Stomach (tissue), 19 donors: ENCODE measurements at places on chromosomes 2 and 18.

- peak; percentile 50 for DNase-seq
Measured at GRCh38 chr2:205763708-205764211, 81.5 kb downstream of the NRP2 start.

GRCh38 chr18:11553098-11553940, 56.1 kb upstream of the SLC35G4 start:
- DNase-seq, result no peak

DNA sequence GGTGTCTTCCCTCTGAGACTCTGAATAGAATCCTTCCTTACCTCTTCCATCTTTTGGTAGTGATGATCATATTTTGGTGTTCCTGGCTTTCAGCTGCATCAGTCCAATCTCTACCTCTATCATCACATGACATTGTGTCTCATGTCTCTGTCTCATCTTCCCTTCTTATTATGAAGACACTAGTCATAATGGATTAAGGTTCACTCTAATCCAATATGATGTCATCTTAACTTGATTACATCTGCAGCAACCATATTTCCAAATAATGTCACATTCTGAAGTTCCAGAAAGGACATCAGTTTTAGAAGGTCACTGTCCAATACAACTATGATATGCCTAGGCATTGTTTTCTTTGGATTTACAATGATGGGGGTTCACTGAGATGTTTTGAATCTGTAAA, 31.5 kb downstream of the CMPK2 start:
- DNase-seq, result no peak

DNA sequence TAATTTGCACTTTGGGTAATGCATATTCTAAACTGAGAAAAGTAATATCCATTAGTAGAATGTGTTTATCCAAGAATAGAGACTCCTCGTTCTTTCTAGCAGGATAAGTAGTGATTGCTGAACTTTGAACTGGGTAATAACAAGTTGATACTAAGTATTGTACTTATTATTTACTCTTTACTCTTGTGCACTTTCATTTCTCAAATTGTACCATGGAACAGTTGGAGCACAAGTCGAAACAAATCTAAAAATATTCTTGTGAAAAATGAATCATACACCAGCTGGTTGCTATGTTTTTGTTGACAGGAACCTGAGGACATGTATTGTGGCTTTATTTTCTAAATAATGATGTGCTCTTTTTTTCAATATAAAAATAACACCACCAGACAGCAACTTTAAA, 111.9 kb downstream of the RGPD3 start:
- no peak for DNase-seq

- DNase-seq, result no peak
Measured at GRCh38 chr18:58695772-58696171, 24.5 kb downstream of the MALT1 start.

DNA sequence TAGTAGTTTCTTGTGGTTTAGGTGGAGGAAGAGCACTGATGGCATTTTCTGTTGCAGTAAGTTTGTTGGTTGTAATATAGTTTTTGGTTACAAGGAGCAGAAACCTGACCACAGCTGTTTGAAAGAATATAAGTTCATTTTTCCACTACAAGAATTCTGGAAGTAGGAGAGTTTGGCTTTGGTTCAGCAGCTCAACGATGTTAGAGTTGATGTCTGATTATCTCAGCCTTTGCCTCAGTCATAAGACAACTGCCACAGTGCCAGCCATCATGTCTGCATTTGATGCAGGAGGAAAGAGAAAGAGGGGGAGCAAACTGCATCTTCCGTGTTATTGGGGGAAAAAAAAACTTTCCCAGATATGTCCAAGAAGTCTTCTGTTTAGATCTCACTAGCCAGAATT, 119.1 kb downstream of the LYPD1 start:
- no peak for DNase-seq

DNA sequence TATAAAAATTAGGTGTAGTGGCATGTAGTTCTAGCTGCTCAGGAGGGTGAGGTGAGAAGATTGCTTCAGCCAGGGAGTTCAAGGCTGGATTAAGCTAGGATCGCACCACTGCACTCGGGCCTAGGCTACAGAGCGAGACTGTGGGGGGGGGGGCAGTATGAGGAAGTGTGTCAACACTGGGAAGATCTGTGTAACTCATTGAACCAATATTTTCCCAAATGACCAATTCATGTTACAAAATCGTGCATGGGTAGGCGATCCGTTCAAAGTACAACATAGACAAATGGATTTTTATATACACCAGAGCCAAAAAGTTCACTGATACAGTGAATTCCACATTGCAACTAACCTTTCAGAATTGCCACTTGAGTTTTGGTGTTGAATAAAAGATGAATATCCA, 8.1 kb downstream of the SMAD4 start:
- DNase-seq, result no peak

- DNase-seq, result no peak
Measured at GRCh38 chr2:12697617-12698016, 19.1 kb upstream of the TRIB2 start.

DNA sequence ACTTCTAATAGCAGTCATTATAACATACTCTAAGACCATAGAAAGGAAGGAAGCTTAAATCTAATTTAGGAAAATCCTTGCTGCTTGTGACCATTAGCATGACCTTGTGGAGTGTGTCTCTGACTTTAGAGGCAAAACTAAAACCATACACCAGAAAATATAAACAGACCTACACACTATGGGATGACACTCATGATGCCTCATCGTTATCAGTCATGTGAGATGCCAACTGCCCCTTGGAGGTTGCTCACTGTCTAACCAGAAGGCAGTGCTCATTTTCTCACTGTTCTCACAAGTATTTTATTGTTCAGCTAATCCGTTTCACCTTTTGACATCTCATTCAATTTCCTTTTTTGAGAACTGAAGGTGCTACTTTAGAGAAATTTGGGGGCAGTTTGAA, 376.9 kb downstream of the RND3 start:
- no peak for DNase-seq

DNA sequence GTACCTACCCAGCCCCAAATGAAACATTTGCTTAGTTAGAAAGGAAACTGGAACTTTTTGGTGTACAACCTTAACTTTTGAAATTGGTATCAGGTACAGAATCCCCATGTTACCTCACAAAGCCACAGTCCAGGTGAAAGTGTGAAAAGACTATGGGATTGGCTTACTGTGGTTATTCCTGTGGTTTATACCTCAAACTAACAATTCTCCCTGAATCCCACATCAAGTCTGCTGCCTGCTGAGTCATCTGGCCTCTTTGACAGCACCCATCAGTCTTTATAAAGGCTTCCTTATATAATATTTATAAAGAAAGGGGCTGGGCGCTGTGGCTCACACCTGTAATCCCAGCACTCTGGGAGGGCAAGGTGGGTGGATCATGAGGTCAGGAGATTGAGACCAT, 164.6 kb downstream of the TMEM247 start:
- DNase-seq, result no peak

GRCh38 chr2:8570637-8571036, 111.2 kb upstream of the ID2 start:
- DNase-seq, result no peak

DNA sequence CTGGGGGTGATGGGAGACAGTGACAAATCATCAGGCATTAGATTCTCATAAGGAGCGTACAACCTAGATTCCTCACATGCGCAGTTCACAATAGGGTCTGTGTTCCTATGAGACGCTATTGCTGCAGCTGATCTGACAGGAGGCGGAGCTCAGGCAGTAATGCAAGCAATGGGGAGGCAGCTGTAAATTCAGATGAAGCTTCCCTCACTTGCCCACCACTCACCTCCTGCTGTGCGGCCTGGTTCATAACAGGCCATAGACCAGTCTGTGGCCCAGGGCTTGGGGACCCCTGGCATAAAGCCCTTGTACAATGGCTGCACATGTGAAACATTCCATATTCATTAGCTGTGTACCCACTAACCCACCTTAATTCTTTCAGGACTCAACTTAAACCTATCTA, 18.0 kb downstream of the NMUR1 start:
- DNase-seq, result peak; percentile 62

DNA sequence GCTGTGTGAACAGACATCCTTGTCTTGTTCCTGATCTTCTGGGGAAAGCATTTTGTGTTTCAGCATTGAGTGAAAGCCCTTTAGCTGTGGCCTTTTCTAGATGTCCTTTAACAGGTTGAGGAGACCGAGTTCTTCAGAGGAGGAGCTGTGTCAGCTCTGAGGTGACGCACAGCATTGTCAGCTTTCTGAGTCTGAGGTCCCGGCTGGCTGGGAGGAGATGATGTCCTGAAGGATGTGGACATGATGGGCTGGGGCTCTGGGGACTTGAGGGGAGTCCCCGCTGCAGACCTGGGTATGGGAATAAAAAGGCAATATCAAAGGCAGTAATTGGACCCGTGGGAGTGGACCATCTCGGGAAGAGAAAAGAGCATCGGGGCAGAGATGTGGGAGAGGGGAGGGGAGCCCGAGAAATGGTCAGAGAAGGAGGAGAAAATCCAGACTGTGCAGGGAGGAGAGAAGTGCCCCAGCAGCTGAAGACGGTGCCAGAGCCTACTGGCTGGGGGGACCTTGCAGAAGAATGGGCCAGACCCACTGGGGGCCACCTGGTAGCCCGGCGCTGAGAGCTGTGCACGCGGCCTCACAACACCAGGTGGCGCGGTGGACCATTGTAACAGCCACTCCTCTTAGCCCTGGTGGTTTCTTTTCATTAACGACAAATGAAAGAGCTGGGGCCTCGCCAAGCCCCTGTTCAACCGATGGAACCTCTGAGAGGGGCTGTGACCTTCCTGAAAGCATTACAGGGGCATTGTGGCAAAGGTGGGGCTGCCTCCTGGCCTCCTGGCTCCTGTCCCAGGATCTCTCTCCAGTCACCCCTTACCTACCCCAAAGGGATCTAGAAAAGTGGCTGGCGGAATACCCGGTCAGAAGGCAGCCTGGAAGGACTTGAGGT, 61.6 kb downstream of the ST3GAL5 start:
- peak; percentile 82 for DNase-seq

- DNase-seq, result no peak
Measured at GRCh38 chr2:211654211-211654780, 884.3 kb downstream of the ERBB4 start.

GRCh38 chr2:8364668-8365067, 317.2 kb upstream of the ID2 start:
- DNase-seq, result peak; percentile 60

DNA sequence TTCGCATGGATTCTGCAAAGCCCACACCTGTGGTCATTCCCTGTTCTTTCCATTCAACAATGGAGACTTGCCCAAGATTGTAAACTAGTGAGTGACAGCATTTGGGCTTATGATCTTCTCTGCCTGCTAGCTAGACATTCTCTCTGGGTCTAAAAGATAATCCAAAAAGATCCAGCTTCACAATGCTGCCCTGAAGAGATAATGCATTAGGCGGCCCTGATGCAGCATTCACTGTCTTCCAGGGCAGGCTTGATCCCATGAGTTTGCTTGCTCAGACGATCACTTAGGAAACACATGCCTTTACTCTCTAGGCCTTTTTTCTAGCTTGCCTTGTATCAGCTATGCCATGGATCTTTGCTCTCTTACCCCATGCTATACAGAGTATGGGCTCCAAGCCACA, 196.1 kb downstream of the SETBP1 start:
- DNase-seq, result no peak
